HuH-7 (cell line): ENCODE measurements at places on chromosomes 3 and 15.
A peak's percentile ranks its signal among the peaks of the same experiment; 100 is the strongest.

GRCh38 chr3:31132132-31132769 lies 237.8 kb upstream of the GADL1 start:
- DNase-seq, result peak; percentile 26

GRCh38 chr3:100769693-100770092 lies 60.4 kb downstream of the TFG start:
- DNase-seq, result no peak

DNA sequence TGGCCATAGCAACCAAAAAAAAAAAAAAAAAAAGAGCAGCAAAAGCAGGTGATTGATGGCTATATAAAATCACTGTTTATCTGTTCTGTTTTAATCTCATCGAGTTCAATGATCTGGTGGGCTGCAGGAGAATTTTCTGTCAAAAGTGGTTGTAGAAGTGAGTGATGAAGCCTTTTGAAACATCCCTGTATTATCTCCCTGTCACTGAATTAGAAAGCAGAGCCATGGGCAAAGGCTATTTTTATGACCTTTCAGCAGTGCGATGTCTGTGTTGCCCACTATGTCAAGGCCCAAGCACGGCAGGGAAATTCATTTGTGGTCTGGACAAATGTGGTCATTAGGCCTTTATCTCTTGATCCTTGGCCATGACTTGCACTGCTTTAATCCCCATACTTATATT lies 59.9 kb downstream of the OTOL1 start:
- no peak for DNase-seq

DNA sequence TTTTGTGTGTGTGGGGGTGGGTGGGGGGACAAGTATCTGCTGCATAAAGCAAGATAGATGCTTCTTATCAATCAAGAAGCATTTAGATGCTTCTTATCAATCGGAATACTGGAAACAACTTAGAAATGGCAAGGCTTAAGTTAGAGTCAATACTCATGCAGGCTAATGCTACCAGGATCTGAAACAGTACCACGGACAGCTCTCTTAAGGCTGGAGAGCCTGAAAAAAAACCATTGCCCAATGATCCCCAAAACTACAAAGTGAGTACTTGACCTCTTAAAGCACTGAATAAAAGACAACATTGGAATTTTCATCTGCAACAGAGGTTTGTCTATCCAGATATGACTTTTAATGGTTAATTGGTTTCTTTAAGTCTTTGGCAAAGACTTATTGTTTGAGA lies 262.3 kb downstream of the GAP43 start:
- DNase-seq, result no peak

DNA sequence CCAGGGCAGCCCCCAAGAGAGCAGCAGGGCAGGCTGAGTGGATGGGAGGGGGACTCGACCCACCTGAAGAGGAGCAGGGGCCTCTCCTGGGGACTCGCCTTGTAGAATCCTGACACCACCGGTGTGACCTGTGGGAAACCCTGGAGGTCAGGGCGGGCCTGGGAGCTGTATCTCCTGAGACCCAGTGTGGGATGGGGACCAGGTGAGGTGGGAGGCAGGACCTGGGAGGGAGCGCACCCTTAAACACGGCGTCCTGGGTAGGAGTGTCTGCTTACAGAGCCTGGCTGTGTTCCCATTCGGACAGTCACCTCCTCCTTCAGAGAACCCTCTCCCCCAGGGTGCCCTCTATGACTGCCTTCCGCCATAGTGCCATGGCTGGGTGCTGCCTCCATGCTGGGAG lies 27.1 kb downstream of the C15orf39 start:
- DNase-seq, result no peak

DNA sequence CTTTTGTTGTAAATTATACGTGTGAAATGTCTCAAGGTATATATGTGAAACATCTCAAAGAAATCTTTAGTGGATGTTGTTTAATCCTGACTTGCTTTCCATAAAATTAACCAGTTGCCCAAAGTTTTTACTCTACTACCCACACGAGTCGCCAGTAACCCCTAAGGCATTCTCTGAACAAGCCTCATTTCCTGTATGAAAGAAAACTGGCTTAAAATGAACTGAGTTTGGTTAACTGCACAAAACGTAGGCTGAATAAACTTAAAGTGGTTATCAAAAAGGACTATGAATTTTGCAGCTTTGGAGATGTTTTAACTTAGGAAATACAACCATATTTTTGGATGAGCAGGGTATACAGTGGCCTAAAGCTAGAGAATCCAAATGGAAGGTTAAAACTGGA lies 2.7 kb upstream of the APPL1 start:
- no peak for DNase-seq
